Foreskin fibroblast (primary cell): ENCODE measurements at places on chromosomes 13 and 19.
A peak's percentile ranks its signal among the peaks of the same experiment; 100 is the strongest.

DNA sequence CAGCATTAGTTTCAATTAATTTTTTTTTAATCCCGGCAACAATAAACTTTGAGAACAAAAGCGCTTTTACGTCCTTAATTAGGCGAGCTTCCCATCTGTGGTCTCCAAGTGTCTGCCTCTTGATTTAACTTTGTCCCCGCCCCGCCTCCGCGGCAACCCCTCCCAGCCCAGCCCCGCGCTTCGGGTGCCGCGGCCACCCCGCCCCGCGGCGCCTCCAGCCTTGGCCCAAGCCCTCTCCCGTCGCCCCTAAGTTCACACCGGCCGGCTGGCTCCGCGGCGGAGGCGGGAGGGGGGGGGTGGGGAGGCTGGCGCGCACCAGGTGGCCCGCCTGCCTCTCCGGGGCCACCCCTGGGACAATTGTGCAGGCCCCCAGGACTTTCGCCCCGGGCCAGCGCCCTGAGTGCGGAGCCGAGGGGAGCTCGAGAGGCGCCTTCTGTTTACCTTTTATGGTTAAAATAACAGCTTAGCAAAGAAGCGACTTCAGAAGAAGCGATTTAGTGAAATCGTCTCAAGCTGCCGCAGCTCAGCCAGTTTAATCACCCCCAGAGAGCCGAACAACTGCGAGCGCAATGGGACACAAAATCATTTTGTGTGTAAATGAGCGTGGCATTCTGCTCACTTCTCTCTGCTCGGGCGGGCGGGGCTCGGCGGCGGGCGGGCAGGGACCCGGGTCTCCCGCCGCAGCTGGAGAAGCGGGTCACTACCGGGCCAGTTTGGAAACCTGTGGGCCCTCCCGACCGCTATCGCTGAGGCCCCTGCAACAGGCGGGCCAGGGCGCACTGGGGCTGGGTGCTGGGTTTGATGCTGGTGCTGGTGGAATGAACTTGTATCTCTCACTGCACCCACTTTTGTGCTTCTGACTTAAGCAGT is 1.4 kb downstream of the KCTD15 start:
- no peak for DNase-seq

DNA sequence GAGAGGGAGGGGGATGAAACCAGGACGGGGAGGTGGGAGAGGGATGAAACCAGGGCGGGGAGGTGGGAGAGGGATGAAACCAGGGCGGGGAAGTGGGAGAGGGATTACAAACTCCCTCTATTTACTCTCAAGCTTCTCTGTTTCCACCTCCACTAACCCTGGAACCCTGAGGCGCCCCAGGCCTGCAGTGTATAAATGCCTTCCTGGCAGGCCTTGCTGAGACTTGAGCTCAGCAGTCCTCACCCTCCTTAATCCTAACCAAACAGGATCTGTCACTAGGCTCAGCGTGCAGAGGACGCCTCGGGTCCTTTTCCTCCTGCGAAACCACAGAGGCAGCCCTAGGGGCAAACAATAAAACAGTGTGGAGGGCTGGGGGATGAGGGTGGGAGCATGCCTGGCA is 32.1 kb upstream of the OR1M1 start:
- DNase-seq: no peak

- no peak for DNase-seq
Measured at GRCh38 chr19:42477933-42478332, 35.2 kb upstream of the CXCL17 start.

DNA sequence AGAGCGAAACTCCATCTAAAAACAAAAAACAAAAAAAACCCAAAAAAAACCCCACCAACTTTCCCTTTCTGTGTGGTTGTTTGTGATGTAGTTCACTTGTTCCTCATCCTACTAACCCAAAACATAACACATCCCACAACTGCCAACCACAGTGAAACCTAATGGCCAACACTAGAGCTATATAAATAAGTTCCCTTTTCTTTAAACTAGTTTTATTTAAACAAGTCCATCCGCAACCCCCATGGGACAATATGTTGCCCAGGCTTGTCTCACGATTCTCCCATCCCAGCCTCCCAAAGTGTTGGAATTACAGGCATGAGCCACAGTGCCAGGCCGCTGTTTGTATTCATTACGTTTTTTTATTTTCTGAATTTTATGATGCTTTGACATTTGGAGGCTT is 71.2 kb upstream of the ADGRE5 start:
- DNase-seq: no peak

DNA sequence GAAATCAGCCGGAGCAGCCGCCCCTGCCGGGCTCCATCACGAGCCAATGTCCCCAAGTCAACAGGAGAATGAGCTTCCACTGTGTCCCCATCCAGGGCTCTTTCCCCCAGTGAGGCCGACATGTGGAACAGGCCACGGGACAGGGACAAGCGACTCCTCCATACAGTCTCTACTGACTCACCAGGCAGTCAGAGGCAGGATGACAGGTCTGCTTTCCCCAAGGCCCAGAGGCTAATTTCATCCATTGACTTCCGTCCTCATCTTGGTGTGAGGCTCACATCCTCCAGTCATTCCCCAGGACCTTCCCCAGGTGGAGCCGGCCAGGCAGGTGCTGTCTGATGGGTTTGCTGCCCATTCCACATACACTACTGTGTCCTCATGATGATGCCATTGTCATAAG is 3.5 kb downstream of the CEACAM6 start:
- DNase-seq: no peak

- peak; percentile 50 for DNase-seq
Measured at GRCh38 chr13:104967836-104968630, 1567.4 kb downstream of the EFNB2 start.

- DNase-seq: no peak
Measured at GRCh38 chr19:15254547-15254946, 22.3 kb upstream of the EPHX3 start.

DNA sequence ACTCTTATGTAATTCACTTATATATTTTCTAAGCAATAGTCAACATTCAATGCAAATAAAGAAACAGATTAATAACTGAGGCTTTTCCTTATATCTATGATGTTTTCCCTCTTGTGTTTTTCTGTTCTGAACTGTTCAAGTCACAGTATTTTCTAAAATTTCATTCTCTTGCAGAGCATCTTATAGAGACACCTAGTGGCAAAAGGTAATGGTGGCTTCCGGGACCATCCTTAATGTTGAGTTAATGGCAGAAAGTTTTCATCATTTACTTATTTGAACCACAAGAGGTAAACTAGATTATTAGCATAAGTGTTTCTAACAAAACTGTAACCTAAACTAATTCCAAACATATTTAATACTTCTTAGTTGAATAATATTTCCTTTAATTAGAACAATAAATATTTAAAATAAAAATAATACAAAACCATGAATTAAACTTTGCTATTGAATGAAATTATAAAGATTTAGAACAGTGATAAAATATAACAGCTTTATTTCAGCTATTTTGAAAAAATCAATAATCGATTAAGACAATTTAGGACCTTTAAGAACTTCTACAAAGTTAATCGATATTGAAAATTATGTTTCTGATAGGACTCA is 1.7 kb upstream of the SLITRK5 start:
- no peak for DNase-seq

GRCh38 chr19:3692141-3693024 is 7.9 kb downstream of the PIP5K1C start:
- no peak for DNase-seq

GRCh38 chr19:53772943-53773342 is 51.2 kb downstream of the NLRP12 start:
- peak; percentile 35 for DNase-seq

DNA sequence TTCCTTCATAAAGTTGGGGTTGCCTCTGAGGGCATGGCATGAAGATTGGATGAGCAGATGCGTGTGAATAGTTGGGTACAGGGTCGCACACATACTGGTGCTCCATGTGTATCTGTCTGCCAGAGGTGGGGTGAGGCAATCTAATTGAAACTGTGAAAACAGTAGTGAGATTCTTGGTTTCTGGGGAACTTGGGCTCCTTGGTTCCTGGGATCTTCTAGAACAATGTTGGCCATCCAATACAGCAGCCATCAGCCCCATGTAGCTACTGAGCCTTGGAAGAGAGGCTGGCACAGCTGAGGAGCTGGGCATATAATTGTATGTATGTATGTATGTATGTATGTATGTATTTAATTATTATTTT is 616 bp downstream of the FCHO1 start:
- DNase-seq: no peak

- no peak for DNase-seq
Measured at GRCh38 chr13:78657699-78658629, 991 bp downstream of the OBI1 start.

GRCh38 chr13:23674795-23675640 is 104.8 kb downstream of the TNFRSF19 start:
- DNase-seq: peak; percentile 91

GRCh38 chr19:13350072-13350471 is 156.2 kb downstream of the CACNA1A start:
- no peak for DNase-seq

DNA sequence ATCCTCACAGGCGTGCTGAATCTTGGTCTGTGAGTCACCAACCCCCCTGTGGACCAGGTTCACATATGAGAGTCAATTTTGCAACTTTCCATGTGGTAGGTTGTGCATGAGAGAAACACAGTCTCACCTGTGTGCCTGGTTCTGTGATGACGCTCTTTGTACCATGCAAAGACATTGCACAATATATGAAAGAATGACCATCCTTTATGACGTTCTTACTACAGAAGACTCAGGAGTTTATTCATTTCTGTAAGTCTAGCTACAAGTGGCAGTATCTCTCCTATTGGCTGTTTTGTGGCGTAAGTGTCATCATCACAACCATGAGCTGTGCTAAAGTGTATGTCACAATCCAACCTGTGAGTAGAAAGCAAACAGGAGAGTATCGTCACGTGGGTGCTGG is 43.8 kb upstream of the ZNF728 start:
- no peak for DNase-seq

DNA sequence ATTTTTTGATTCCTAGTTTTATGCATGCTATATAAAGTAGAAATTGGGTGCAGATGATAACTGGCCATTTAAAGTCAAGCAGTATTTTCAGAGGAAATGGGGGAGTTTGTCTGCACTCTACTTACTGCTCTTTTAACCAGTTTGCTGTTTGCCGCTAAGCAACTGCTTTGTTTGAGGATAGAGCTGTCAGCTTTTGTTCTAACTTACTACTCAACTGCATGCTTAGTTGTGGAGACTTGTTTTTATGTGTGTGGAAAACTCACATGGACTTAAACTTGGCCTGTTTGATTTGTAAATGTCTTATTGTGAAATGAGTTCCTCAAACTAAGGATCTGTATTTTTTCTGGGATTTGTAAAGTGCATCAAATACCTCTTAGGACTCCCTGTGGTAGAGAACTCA is 591.1 kb downstream of the PCDH9 start:
- no peak for DNase-seq

- no peak for DNase-seq
Measured at GRCh38 chr13:98847780-98848179, 95.3 kb upstream of the SLC15A1 start.

DNA sequence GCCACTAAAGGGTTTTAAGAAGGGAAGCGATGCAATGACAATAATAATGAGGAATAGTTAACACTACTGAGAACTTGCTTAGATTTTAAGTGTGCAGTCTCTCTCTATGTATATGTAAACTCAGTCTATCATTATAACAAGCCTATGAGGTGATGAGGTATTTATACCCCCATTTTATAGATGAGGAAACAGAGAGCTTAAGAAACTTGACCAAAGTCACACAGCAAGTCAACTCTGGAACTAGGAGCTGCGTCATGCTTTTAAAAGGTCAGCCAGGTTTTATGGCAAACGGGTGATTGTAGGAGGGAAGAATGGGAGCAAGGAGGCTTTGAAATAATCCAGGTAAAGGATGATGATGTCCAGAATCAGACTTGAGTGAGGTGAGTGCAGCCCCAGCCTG is 103.4 kb downstream of the TM9SF2 start:
- DNase-seq: no peak

DNA sequence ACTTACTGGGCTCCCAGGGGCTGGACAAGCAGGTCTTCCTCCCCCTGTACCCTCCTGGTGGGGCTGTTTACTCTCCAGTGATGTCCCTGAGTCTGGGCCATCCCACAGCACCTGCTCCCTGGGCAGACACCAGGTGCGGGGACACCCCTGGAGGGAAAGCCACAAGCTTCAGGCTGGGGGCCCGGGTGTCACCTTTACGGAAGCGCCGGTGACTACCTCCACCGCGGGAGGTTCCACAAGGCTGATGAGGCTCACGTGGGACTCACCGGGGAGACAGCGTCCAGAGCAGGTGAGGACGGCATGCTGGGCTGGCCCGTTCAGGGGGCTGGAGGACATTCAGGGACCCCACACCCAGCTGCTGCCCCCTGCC is 24.9 kb downstream of the NFILZ start:
- DNase-seq: no peak

DNA sequence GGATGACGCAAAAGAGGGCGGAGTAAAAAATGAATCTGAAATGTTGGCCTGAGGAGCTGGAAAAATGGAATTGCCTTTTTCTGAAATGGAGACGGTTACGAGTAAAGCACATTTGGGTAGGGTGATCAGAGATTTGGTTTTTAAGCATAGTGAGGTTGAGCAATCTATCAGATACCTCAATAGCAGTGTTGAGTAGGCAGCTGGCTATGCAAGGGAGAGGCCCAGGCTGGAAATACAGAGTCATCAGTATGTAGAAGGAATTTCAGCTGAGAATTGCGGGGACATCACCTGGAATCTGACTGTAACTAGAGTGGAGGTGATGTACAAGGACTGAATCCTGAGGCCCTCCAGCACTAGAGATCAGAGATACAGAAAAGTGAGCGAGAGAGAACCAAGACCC is 224.8 kb downstream of the LMO7 start:
- no peak for DNase-seq

- no peak for DNase-seq
Measured at GRCh38 chr13:44224450-44225149, 149.0 kb upstream of the SERP2 start.

DNA sequence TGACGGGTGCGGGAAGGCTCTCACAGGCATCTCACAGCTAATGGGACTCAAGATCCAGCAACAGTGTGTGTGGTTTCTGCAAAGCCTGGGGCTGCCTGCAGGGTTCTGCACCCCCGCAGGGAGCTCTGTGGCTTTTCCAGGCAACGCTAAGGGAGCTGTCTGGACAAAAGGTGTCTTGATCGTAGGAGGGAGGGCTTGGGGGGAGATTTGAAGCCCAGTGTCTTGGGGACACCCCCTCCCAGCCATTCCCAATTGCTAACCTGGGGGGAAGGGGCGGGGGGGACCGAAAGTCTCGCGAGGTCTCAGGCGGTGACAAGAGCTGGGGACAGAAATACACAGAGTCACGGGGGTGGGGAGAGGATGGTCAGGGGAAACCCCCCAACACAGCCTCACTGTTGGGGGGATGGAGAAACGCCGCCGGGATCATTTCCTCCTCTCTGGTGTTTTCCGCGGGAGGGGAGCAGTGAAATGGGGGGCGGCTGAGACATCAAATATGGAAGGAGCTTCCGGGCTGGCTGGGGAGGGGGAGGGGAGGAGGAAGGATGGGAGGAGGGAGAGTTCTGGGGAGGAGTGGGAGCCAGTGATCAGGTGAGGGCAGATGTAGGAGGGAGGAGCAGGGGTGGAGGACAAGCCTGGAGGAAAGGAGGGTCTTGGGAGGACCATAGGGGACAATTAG is 13.3 kb downstream of the KCNC3 start:
- DNase-seq: no peak

- DNase-seq: peak; percentile 4
Measured at GRCh38 chr13:20461481-20461859, 64.2 kb downstream of the CRYL1 start.

- DNase-seq: no peak
Measured at GRCh38 chr19:2123682-2124387, 27.1 kb downstream of the IZUMO4 start.
